Esophagus squamous epithelium (tissue), 5 donors: ENCODE measurements at places on chromosomes 6 and 20. TPM values are rescaled to one million over a fixed set of nuclear protein-coding genes. Genes with fewer than 3 reads are reported as not detected.

DNA sequence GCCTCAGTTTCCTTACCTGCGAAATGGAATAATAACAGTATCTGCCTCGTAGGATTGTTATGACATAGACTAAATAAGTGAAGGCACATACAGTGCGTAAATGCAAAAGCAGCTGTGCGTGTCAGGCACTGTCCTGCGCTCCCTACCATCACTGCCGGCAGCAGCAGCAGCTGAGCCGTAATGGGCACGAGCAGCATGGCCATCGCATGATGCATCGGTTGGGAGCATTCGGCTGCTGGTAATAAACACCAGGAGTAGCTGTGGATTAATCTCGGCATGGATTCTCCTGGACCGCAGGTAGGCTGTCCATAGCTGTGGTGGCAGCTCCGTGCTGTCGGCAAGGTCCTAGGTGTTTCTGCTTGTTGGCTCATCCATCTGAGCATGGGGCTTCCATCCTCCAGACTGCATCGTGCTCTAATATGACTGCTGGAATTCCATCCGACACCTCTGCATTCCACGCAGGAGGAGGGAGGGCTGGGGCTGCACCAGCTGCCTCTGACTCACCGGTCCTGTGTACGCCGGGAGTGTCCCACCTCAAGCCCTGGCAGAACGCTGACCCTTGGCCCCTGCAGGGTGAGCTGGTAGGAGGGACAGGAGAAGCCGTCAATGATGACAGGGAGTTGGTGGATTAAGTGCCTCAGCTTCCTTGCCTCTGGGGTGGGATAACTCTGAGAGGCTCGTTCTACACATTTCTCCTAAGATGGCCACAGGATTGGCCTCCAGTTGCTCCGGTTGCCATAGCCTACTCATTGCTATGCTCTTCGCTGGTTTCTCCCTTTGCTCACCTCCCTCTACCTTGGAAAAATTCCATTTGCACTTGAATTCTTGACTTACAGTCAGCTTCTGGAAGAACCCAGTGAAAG is 100.9 kb upstream of the PMEPA1 start:
- no peak for DNase-seq

GRCh38 chr6:125858427-125859320 is 67.9 kb downstream of the NCOA7 start:
- no peak for DNase-seq

GRCh38 chr6:38162493-38163185 is 343.1 kb downstream of the ZFAND3 start:
- no peak for DNase-seq

GRCh38 chr6:44224029-44224964 is 902 bp downstream of the SLC29A1 start:
- no peak for DNase-seq

GRCh38 chr20:36519012-36519719 is 22.2 kb upstream of the MYL9 start:
- DNase-seq: no peak

Gene TRIM31
- total RNA-seq: not detected

Gene SMPDL3A
- 16.1 TPM for total RNA-seq
